ENCODE measurements at places on chromosomes 12 and 14. TPM values are rescaled to one million over a fixed set of nuclear protein-coding genes. Genes with fewer than 3 reads are reported as not detected.

PDZRN4 gene
- 2.0 TPM for total RNA-seq

SYNDIG1L gene
- total RNA-seq: 1.2 TPM

SOAT2 gene
- 0.46 TPM for total RNA-seq

KCNC2 gene
- not detected for total RNA-seq

- no peak overlapping the region for H3K27ac ChIP-seq
- H3K36me3 ChIP-seq: no peaks in the 10 kb centered on the region
- no peaks in the 10 kb centered on the region for H3K4me1 ChIP-seq
- H3K4me3 ChIP-seq: no peak overlapping the region
- no peaks in the 10 kb centered on the region for H3K27me3 ChIP-seq
These were observed 31.8 kb upstream of the LRRC10 start for GRCh38 chr12:69642531-69642930.

- H3K27me3 ChIP-seq: no peaks in the 10 kb centered on the region
- H3K27ac ChIP-seq: peak overlapping the region; percentile 1
- no peak overlapping the region for H3K4me3 ChIP-seq
- DNase-seq: no peak
- H3K36me3 ChIP-seq: no peaks in the 10 kb centered on the region
- no peaks in the 10 kb centered on the region for H3K4me1 ChIP-seq
These were observed 68.4 kb downstream of the CRACR2A start for GRCh38 chr12:3684449-3685051.

- no peak for DNase-seq
- no peaks in the 10 kb centered on the region for H3K27me3 ChIP-seq
- peak overlapping the region; percentile 11 for H3K27ac ChIP-seq
- H3K36me3 ChIP-seq: peaks cover 3% of the 10 kb centered on the region
These were observed 68.9 kb downstream of the NCOR2 start for GRCh38 chr12:124498275-124499189.

DNA sequence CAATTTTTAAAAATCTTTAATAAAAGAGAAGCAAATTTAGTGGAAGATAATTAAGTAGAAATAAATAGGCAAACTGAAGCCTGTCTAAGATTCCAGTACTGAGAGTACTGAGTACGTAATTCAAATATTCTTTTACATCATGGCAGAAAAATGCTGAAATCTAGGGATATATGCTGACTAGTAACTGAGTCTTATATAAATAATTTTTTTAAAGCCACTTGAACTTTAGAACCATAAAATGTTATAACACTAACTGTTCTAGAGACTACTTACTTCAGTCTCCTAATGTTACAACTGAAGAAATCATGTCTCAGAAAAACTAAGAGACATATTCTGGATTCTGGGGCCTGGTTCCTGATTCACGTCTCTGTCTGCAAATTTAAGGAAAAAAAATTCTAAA is 230.6 kb upstream of the PLEKHG7 start:
- no peaks in the 10 kb centered on the region for H3K27me3 ChIP-seq
- H3K4me1 ChIP-seq: no peaks in the 10 kb centered on the region
- H3K36me3 ChIP-seq: no peaks in the 10 kb centered on the region

GRCh38 chr12:32284561-32284960 is 114.8 kb upstream of the FGD4 start:
- no peak overlapping the region for H3K27ac ChIP-seq
- H3K36me3 ChIP-seq: no peaks in the 10 kb centered on the region
- peaks cover 14% of the 10 kb centered on the region for H3K4me1 ChIP-seq
- H3K4me3 ChIP-seq: no peak overlapping the region

GRCh38 chr14:74980398-74980730 is 22.4 kb upstream of the EIF2B2 start:
- H3K4me1 ChIP-seq: peaks cover 26% of the 10 kb centered on the region
- DNase-seq: no peak
- no peaks in the 10 kb centered on the region for H3K36me3 ChIP-seq
- H3K27me3 ChIP-seq: no peaks in the 10 kb centered on the region
- peak overlapping the region; percentile 68 for H3K27ac ChIP-seq
- no peak overlapping the region for H3K4me3 ChIP-seq

DNA sequence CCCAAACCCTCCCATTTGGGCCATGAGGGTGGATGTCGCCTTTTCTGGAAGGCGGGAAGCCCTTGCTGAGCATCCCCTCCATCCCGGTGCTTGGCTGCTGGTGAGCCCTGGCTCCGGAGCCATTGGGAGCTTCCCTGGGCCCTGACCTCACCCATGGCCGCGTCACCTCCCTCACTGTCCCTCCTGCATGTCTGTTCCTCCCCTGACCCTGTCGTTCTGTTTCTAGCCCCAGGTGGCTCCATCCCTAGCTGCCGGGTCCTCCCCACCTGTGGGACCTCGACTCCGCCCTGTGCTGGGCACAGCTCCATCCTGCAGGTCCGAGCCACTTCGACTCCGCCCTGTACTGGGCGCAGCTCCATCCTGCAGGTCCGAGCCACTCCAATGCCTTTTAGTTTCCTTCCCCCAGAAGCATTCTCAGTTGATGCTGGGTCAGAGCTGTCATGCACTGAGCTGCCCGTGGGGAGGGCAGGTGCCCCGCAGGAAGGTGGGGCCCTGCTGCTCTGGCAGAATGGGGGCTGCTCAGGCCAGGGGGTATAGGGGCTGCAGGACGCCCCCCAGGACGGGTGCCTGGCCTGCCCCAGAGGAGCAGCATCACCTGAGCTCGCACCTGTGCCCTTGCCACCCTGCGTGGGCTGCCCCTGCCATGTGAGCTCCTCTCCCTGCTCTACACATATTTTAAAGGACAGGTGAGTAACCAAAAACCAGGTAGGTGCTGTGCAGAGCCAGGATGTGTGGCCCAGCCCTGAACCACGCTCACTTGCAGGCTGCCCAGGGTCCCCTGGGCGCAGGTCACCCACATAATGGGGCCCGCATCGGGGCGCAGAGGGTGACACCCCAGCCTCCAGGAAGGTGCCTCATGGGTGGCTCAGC is 19.0 kb downstream of the NOC4L start:
- peaks cover under 1% of the 10 kb centered on the region for H3K36me3 ChIP-seq
- H3K4me1 ChIP-seq: no peaks in the 10 kb centered on the region
- no peak for DNase-seq
- H3K27me3 ChIP-seq: no peaks in the 10 kb centered on the region
- H3K4me3 ChIP-seq: no peak overlapping the region

DNA sequence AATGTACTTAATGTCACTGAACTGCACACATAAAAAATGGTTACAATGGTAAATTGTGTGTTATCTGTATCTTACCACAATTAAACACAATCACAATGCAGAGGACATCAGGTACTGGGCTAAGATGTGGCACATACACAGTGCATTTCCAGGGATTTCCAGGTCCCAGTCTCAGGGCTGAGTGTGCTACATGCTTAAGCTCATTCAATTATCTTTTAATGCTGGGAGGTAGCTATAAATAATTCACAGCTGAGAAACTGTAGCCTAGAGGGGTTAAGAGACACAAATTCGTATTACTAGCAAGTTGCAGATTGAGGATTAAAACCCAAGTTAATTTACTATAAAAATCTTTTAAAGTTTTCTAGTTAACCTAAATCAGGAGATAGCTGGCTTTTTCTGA is 67.1 kb downstream of the CRACR2A start:
- no peak for DNase-seq
- no peaks in the 10 kb centered on the region for H3K36me3 ChIP-seq
- no peak overlapping the region for H3K4me3 ChIP-seq
- H3K4me1 ChIP-seq: no peaks in the 10 kb centered on the region
- no peaks in the 10 kb centered on the region for H3K27me3 ChIP-seq
- no peak overlapping the region for H3K27ac ChIP-seq

DNA sequence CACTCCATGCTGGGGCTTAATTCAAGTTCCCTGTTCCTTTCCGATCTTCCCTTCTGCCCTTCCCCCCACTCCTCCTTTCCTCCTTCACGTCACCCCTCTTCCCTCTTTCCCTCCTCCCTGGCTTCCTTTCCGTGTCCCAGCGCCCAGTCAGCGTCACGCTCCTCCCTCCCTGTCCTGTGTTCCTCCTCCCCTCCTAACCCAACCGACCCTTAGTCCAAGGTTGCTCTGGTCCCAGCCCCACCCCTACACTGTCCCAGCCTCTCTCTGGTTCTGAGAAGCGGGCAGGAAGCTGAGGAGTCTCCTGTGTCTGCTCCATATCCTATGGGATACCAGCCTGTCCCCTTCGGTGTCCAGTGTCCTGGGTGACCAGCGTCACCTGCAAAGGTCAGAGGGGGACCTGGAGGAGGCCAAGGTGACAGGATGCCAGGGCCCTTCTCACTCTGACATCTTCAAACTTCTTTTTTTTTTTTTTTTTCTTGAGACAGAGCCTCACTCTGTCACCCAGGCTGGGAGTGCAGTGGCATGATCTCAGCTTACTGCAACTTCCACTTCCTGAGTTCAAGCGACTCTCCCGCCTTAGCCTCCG is 56.2 kb upstream of the TSPAN9 start:
- H3K36me3 ChIP-seq: peaks cover 32% of the 10 kb centered on the region
- no peak for DNase-seq
- no peaks in the 10 kb centered on the region for H3K27me3 ChIP-seq
- H3K4me1 ChIP-seq: no peaks in the 10 kb centered on the region

DNA sequence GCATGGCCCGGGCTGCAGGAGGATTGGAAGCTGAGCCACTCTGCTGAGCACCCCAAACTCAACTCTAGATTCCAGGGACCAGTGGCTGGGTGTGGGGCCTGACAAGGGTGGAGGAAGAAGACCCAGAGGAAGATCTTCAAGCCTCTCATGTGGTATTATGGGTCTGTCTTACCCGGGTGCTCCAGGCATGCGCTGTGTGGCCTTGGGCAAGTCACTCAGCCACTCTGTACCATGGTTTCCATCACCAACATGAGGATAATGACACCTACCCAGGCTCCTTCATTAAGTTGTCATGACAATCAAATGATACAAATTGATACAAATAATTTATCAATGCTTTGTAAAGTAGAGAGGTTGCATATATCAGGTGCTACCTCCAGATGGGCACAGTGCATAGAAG is 41.2 kb downstream of the SMUG1 start:
- no peaks in the 10 kb centered on the region for H3K36me3 ChIP-seq
- no peak for DNase-seq
- H3K27me3 ChIP-seq: peaks cover 53% of the 10 kb centered on the region
